Sigmoid colon (tissue), 7 donors: ENCODE measurements at places on chromosomes 5 and 9. TPM values are rescaled to one million over a fixed set of nuclear protein-coding genes. Genes with fewer than 3 reads are reported as not detected.

The VCAN gene
- 37.5 TPM for total RNA-seq

The PCDHGB4 gene
- total RNA-seq, result 6.1 TPM

GRCh38 chr5:5711112-5711511, 288.6 kb downstream of the ICE1 start:
- DNase-seq, result no peak

GRCh38 chr5:173321886-173322285, 6.3 kb downstream of the STC2 start:
- no peak for DNase-seq

DNA sequence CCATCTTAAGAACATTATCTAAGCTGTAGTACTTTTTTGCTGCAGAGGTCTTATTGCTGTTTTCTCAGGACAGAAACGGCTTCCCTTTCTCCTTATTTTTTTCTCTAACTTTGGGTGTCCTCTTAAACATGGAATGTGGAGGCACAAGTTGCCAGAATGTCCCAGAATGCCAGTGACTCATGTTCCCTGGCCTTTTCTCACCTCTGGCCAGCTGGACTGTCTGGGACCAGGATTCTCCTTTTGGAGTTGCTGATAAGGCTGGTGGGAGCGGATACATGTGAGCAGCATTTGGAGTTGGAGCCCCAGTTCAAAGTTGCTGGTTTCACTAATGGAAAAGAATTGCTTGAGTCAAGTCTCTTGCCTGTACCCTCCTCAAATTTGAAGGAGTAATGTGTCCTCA, 112.8 kb downstream of the ARHGAP26 start:
- no peak for DNase-seq

GRCh38 chr5:96031811-96032261, 70.2 kb upstream of the ELL2 start:
- no peak for DNase-seq

GRCh38 chr9:135776893-135777622, 75.1 kb downstream of the KCNT1 start:
- no peak for DNase-seq

GRCh38 chr9:94782355-94783101, 56.0 kb downstream of the AOPEP start:
- DNase-seq, result no peak

DNA sequence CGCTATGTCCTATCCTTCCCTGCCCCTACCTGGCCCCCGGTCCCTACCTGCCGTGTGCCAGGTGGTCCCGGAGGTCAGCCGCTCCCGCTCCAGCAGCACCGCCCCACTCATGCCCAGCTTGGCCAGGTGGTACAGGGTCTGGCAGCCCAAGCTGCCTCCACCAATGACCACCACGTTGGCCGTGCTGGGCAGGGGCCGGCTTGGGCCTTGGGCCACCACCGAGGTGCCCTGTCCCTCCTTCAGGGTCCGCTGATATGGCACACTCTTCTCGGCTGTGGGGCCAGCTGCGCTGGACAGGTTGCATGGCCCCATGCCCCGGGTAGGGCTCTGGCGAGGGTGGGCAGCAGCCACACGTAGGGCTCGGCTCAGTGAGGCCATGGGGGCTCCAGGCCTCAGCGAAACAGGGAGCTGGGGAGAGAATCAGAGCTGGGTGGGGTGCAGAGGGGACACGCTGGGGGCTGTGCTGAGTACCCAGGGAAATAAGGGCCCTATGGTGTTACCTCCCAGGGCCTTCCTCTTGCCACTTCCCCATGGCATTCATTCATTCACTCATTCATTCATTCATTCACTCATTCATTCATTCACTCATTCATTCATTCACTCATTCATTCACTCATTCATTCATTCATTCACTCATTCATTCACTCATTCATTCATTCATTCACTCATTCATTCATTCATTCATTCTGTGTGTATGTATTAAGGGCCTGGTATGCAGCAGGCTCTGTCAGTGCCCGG, 4.2 kb downstream of the SARDH start:
- DNase-seq, result peak; percentile 58

DNA sequence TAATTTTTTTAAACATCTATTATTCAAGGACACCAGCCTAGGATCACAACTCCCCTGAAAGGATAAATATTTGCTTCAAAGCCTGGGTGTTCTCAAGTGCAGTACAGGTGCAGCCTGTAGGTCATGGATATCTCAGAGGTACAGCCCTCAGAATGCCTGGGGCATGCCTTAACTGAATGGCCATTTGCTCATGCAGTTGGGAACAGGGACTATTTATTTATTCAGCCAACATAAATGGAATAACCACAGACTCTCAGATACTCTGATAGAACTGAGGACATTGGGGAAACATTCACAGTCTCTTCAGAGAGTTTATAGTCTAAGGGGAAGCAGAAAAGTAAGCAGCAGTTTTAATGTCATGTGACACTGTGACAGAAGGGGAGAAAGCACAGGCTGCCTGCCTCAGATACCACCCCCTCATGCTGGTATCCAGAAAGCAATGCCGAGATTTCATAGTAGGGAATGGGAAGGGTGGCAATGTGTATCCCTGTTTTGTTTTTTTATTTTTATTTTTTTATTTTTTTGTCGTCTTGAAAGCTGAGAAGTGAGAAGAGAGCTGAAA, 112.6 kb downstream of the MACIR start:
- DNase-seq, result no peak

DNA sequence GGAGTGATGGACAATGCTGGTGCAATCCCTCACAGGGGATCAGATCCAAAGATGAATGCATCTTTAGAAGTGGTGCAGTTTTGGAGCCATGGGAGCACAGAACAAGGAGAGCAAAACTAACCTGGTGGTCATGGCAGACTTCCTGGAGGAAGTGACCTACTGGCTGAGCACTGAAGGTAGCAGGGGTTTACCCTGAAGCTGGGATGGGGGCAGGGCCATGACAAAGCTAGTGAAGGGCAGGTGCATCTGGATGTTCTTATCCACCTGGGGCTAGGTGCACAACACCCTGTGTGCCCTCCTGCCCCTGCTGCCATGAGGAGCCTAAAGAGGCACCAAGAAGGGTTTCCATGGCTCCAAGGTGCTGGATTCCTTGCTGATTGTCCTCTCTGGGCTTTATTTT, 11.5 kb upstream of the PITX1 start:
- no peak for DNase-seq
